Left renal cortex interstitium (tissue), 4 donors: ENCODE measurements at places on chromosomes 16 and 17. TPM values are rescaled to one million over a fixed set of nuclear protein-coding genes. Genes with fewer than 3 reads are reported as not detected.
A peak's percentile ranks its signal among the peaks of the same experiment; 100 is the strongest.

GRCh38 chr16:70692130-70692872 lies 6.4 kb upstream of the MTSS2 start:
- no peak for DNase-seq

- no peak for DNase-seq
Measured at GRCh38 chr17:80028030-80028429, 7.6 kb downstream of the TBC1D16 start.

- DNase-seq, result no peak
Measured at GRCh38 chr16:23119570-23119969, 29.7 kb downstream of the USP31 start.

GRCh38 chr17:61416540-61417363 lies 17.1 kb downstream of the TBX2 start:
- DNase-seq, result no peak

DNA sequence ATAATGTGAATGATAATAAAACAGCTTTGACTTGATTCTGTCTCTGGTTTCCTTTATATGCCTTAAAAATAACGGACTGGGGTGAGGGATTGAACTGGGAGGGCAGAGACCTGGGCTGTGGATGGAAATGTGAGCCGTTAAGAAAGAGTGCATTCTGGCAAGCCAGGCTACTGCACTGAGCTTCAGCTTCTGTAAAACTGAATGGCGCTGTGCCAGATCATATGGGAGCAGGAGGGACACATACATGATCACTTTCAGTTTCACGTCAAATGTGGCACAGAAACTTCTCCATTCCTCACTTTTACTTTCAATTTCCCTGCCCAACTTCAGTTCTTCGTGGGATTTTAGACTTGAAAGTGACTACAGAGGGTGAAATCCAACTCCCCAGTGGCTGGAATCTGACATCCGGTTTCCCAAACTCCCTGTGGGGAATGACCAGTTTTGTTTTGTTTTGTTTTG lies 1.1 kb downstream of the MT2A start:
- DNase-seq, result peak; percentile 59

Gene PRSS21
- polyA plus RNA-seq, result not detected
